ENCODE measurements at places on chromosomes 3 and 15.

GRCh38 chr15:48396020-48396419, 64.8 kb downstream of the DUT start:
- DNase-seq, result no peak

- DNase-seq, result no peak
Observed at GRCh38 chr3:126773167-126773566, 69.1 kb downstream of the CHCHD6 start.

DNA sequence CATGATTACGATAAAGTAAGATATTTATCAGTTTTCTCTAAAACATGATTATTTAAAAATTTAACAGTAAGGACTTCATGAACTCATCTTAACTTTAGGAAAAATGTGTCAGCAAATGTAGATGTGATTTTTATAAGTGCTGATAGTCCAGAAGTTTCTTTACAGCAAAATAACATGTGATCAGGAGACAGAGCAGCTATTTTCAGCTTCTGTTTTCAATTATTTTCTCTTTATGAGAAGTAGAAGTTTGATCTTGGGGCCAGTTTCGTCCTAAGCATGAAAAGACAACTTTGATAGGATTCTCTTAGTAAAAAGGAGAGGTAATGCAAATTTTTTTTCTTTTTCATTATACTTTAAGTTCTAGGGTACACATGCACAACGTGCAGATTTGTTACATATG, 96.5 kb upstream of the TSPAN3 start:
- no peak for DNase-seq

DNA sequence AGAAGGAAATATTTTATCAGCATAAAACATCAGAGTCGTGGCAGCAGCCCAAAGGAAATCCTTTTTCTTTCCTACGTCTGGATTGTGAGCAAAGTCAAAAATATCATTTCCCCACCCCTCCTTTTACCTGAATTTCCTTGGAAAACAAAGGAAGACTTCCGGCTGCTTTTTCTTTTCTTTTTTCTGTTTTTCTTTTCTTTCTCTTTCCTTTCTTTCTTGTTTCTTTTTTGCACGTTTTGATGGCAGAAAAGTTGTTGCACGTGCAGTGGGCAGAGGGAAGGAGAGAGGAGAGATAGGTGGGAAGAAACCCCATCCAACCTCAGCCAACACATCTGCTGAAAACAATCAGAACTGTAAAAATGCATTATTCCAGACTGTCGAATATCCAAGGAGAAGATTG, 544 bp upstream of the MYO1E start:
- no peak for DNase-seq

GRCh38 chr15:44066211-44066827, 128.8 kb downstream of the FRMD5 start:
- DNase-seq, result peak; percentile 39

GRCh38 chr3:39473452-39474125, 6.1 kb downstream of the MOBP start:
- no peak for DNase-seq

- DNase-seq, result no peak
Observed at GRCh38 chr3:162729686-162730085, 1233.1 kb downstream of the OTOL1 start.

DNA sequence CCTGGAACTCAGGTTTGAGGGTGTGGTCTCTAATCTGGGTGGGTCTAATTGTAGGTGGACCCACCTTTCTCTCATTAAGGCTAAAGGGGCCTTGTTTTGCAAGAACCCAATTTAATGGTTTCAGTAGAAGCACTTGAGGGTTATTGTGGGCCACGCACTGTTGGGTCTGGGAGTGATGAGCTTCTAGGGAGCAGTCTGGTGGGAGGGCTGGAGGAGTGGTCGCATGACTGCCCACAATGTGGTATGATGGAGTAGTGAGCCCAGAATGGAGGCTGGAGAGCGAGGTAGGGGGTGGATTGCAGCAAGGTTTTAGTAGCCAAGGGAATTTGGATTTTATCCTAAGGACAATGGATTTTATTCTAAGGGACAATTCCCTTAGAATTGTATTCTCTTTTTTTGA, 2.7 kb downstream of the TATDN2 start:
- no peak for DNase-seq

- no peak for DNase-seq
Observed at GRCh38 chr3:118239253-118239652, 795.4 kb downstream of the IGSF11 start.

DNA sequence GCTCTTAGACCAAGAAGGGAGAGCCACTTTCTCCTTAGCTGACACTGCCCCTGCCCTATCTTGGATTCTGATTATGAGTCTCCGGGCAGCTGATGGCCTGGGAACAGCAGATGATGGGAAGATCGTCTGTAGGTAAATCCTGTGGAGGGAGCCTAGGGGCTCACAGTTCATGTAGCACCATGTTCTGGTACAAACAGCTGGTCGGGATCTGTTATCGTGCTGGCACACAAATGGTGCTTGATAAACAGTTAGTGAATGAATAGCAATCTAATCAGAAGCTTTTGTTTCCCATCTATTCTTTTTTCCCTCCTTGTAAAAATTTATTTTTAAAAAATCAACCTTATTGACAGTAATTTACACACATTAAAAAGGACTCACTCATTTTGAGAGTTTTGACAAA, 26.8 kb downstream of the CDCP1 start:
- no peak for DNase-seq

GRCh38 chr3:175617247-175617646, 758.1 kb downstream of the NAALADL2 start:
- no peak for DNase-seq

- DNase-seq, result no peak
Observed at GRCh38 chr3:25973122-25973521, 183.2 kb downstream of the OXSM start.

DNA sequence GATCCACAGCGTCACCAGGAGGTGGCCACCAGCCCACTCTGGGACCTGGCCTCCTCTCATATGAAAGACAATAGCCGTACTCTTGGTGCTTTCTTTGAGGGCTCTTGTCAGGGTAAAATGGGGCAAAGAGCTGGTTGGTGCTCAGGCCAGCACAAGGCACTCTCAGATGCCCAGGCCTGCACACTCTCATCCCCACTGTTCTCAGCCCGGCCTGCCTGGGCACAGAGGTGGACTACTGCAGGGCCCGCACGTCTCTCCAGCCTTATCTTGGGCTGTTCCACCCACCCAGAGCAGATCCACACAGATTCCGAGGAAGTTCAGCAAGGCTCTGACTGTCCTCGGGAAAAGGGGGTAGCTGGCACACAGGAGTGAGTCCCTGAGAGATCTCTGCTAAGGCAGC, 122.8 kb upstream of the PRR20G start:
- no peak for DNase-seq

DNA sequence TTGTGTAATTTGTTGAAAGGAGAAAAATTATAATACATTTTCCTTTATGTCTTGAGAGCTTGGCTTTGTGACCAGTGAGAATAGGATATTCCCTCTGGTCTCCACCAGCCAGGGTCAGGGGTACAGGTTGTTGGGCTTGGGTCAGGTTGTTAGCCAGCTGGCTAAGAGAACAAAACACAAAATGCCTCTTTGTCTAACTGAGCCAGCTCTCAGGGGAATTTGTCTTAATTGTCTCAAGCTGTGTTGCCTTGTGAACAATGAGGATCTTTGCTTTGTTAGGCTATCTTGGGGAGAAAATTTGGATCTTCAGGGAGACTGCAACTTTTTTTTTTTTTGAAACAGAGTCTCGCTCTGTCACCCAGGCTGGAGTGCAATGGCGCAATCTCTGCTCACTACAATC, 17.7 kb upstream of the GK5 start:
- no peak for DNase-seq

DNA sequence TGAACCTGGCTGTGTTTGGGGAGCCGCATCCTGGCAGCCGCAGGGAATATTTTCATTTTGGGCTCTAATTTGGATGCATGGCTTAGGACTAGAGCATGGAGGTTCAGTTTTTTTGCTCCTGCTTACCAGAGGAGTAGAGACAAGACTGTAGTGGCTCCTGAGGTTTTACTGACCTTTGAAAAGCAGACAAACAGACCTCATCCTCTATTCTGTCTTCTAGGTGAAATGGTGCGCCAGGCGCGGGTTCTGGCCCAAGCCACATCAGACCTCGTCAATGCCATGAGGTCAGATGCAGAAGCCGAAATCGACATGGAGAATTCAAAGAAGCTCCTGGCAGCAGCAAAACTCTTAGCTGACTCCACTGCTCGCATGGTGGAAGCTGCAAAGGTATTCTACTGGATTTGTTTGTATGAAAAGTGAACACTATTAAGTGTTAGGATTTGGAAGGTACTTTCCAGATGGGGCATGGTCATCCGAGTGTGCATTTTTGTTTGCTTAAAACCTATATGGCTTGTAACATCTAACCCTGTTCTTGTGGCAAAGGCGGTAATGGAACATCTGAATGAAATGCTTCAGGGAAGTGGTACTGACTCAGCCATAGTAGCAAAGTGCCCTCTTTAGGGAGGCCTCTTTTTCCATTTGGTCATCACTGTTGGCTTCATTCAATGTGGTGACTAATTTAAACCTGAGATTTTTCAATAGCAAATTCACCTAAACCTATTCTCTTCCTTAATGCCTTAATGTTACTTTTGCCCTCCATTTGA, 330.7 kb upstream of the TPM1 start:
- no peak for DNase-seq

DNA sequence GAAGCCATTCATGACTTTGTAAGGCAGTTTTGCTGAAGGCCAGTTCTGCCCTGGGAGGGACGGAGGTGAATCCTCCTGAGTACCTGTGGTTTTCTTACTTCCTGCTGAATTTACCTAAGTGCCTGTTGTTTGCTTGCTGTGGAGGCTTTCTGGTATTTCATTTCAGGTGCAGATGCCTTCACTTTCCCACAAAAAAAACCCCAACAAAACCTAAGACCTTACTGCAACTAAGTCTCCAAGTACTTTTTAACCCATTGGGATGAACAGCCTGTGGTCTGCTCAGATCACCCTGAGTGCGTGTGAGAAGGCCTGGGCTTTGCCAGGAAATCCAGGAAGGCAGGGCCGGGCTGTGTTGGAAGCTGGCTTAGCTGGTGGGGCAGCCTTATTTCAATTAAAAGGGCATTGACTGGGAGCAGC, 65.3 kb downstream of the IGF1R start:
- DNase-seq, result no peak

GRCh38 chr3:105448338-105448982, 81.8 kb downstream of the ALCAM start:
- DNase-seq, result no peak

DNA sequence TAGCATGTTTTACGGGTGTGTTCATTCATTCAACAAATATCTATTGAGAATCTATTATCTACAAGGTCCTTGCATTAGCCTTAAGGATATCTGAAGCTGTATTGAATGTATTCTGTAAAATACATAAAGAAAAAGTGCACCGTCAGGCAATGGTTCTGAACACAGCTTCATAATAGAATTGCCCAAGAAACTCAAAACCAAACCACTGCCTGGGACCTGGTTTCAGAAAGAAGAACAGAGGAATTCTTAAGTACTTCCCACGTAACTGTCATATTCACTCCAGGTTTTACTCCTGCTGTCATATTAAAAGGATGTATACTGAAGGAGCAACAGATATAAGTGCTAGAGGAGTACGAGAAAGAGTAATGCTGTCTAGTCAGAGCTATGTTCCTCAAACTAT, 115.9 kb downstream of the FGF12 start:
- DNase-seq, result no peak

- no peak for DNase-seq
Observed at GRCh38 chr3:24145981-24146822, 201.1 kb downstream of the NR1D2 start.

GRCh38 chr3:13205567-13206143, 132.4 kb upstream of the IQSEC1 start:
- DNase-seq, result no peak

DNA sequence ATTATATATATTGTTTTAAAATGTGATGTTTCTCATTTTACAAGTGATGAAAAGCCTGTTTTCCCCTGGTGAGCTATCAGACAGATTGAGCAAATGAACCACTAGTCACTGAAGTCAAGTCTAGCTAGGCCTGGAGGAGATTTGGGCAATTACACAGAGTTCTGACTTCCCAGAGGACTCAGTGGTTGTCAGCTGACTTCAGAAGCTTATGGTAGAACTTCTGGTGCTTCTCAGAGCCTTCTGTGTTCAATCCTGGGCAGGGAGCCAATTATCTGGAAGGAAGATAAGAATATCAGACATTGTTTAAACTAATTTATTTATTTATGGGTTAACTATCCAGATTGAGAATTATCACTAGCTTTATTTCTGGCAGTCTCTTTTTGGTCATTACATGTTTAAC, 37.7 kb upstream of the NAALADL2 start:
- peak; percentile 19 for DNase-seq

- no peak for DNase-seq
Observed at GRCh38 chr3:29202378-29202777, 78.5 kb upstream of the RBMS3 start.

DNA sequence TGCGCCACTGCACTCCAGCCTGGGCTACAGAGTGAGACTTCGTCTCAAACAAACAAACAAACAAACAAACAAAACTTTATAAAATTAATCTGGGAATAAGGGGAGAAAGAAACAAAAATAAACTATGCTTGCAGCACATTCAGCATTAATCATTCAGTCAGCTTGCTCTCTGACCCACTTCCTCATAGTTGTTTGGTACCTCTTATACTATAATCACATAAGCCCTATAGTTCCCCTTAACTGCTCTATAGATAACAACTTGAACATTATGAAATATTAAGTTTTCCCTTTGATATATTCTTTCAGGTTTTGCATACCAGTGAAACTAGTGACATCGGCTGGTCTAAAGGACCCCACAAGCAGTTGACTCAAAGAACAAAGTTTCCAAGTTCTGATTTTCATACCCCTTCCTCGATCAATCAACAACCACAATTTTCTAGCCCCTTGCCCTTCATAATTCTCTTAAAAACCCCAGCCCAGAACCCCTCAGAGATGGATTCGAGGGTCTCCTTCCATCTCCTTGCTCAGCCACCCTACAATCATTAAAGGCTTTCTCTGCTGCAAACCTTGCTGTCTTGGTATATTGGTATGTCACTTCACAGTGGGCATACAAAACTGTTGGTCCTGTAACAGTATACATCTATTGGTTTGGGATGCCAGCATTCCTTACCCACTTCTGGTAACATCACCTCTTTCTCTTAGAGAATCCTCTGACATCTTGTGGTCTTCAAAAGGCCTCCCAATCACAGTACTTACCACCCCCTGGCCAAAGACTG, 26.4 kb downstream of the BCL2L10 start:
- no peak for DNase-seq

Measured in NCI-H1105 treated with DMSO at 0.1 percent for 48 hours (cell line).